Stimulated activated CD4-positive, alpha-beta T cell treated with anti-CD3 and anti-CD28 coated beads, Interleukin-4, amount 100 ng/mL, for 1 hour (primary cell): ENCODE measurements at places on chromosomes 2 and 18.

- DNase-seq: no peak
Observed at GRCh38 chr2:120220756-120221155, 2.4 kb downstream of the TMEM185B start.

GRCh38 chr18:43192408-43192807 is 76.9 kb upstream of the RIT2 start:
- no peak for DNase-seq

DNA sequence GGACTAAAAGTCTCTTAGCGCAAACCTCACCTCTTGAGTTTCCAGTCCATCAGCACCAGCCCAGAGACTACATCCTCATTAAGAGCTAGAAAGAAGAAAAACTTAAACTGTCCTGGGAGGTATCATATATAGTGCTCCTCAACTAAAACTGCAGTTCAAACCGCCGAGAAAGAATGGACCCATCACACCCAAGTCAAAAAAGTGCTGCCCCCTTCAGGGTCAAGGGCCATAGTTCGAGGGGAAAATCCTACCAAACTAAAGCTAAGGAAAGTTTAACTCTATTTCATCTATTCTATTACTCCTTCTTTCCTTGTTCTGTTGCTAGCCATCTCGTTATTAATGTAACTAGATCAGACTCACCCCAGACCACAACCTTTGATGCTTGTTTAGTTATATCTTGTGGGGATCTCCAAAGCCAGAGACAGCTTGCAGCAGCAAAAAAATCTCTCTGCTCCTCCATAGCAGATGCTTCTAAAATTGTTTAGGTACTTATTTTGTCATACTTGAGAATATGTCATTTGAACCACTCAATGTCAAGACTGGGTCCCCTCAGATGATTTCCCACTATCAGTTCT is 134.5 kb upstream of the RMP24 start:
- DNase-seq: no peak

- DNase-seq: no peak
Observed at GRCh38 chr2:80222644-80223043, 81.9 kb downstream of the LRRTM1 start.

GRCh38 chr2:64330281-64331113 is 123.5 kb upstream of the LGALSL start:
- peak; percentile 73 for DNase-seq

GRCh38 chr2:27296481-27296880 is 11.8 kb downstream of the UCN start:
- DNase-seq: no peak

- DNase-seq: peak; percentile 51
Observed at GRCh38 chr2:131105950-131106801, 1.0 kb downstream of the PLEKHB2 start.

DNA sequence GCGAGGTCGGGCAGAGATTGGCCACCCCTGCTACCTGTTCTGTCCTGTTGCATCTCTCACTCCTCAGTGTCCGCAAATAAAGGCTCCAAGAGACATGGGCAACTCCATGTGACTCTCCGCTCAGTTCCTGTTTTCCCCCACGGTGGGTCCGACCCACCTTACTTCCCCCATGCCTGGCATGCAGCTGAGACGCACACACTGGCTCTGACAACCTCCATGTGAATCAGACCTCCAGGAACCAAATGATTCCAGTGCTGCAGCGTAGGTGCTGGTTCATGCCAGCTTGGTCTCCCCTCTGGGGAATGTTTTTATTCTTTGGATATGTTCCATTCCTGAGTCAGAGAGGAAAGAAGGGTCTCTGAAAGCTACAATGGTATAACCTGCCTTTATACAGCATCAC is 221.5 kb downstream of the SH3RF3 start:
- DNase-seq: no peak
